ENCODE measurements at places on chromosomes 16 and 17.

DNA sequence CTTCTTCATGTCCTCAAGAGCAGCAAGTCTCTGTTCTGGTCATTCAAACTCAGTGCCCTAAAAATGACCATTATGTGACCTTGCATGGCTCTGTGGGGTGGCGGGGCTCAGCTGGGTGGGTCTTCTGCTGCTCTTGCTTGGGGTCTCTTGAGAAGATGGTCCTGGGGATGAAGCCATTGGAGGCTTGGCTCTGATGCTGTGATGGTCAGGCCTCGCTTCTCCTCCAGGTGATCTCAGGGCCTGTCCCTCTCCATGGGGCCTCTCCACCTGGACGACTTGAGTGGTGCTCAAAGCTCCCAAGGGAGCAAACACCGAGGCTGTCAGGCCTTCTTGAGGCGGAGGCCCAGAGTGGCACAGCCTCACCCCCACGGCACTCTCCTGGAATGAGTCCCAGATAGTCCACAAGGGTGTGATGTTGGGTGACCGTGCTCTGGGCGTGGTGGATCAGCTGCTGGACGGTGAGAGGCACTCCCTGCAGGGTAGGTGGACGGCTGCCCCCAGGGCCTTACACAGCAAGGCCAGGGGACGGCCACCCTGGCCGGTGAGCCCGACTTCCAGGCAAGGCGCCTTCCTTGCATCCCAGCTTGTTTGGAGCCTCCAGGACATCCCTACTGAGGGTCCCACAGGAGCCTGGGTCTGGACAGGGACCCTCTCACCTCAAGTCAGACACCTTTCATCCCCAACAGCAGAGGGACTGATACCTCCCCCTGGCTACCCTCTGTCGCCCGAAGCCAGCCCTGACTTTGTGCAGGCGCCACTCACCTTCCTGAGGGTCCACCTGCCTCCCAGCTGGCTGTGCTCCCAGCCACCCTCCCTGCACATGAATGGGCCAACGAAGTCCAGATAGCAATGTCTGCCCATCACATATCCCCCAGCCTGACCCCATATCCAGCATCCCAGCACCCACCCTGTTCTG is 48.7 kb downstream of the USP22 start:
- DNase-seq: no peak

DNA sequence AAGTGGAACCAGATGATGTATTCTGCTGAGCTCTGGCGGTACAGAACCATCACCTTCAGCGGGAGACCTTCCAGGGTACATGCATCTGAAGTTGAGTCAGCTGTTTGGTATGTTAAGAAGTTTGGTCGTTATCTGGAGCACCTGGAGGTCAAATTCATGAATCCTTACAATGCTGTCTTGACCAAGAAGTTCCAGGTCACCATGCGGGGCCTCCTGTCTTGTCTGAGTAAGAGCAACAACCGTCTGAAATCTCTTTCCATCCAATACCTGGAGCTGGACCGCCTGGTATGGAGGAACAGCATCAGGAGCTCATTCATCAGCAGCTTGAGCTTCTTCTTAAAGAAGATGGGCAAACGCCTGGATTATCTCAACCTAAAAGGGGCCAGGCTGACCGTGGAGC is 4.0 kb downstream of the FBXO39 start:
- no peak for DNase-seq

DNA sequence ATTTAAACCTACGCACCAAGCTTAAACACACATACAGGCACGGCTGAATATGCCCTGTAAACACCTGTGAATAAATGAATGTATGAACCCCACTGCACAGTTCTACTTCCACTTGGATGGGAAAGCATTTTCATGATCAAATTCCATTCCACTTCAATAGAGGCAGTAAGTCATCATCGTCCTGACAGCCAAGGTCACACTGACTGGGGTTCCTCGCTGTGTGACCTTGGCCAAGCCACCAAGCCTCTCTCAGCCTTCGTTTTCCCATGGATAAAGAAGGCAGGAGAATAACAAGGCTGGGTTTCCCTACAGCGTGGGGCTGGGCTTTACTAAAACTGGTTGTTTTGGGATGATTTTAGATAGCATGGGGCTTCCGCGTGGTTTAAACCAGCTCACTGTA is 82.8 kb downstream of the TBC1D16 start:
- DNase-seq: no peak

- DNase-seq: no peak
Observed at GRCh38 chr16:13997933-13998332, 73.2 kb upstream of the MRTFB start.

DNA sequence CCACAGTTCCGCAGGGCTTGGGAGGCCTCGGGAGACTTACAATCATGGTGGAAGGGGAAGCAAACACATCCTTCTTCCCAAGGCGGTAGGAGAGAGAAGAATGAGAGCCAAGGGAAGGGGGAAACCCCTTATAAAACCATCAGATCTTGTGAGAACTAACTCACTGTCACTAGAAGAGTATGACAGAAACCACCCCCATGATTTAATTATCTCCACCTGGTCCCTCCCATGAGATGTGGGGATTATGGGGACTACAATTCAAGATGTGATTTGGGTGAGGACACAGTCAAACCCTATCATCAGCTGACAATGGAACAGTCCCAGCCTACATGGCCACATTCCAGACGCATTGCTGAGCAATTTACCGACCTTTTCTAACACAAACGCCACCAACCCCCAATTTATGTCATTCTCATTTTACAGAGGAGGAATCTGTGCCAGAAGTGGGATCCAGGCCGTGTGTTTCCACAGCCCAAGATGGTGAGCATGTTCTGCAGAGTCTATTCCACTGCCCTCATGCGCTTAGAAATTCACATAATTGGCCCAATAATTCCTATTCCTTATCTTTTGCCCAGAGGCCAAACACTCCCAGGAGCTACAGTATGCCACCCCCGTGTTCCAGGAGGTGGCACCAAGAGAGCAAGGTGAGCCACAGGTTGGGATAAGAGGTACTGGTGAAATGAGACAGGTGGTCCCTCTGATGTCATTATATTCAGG is 17.3 kb downstream of the MILR1 start:
- no peak for DNase-seq

DNA sequence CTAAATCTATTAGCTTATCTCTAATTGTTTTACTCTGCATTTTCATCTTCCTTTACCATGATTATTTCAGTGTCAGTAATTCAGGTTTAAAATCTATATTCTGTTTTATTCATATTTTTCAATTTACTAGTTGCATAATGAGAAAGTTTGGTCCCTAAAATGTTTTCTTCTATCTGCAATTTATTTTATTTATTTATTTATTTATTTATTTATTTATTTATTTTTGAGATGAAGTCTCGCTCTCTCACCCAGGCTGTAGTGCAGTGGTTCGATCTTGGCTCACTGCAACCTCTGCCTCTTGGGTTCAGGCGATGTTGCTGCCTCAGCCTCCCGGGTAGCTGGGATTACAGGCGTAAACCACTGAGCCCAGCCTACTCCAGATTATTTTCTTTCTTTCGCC is 1597.3 kb downstream of the CDH8 start:
- DNase-seq: no peak

Data from MG63 (cell line).